ENCODE measurements at places on chromosomes 1 and 21.
A peak's percentile ranks its signal among the peaks of the same experiment; 100 is the strongest.

DNA sequence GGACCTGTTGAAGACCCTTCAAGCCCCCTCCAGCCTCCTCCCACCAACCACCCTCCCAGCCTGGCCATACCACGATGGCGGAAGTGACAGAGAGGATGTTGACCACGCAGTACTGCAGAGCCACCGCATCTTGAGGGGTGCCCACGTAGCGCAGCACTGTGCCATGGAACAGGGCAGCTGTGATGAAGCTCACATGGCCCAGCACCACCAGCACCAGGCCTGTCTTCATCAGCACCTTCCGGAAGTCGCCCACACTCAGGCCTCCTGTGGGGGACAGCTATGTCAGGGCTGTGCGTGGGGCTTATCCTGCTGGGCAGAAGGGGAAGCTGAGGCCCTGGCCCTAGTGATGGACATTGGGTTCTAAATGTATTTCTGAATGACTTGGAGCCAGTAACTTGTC is 3.1 kb downstream of the TMEM54 start:
- DNase-seq = no peak

DNA sequence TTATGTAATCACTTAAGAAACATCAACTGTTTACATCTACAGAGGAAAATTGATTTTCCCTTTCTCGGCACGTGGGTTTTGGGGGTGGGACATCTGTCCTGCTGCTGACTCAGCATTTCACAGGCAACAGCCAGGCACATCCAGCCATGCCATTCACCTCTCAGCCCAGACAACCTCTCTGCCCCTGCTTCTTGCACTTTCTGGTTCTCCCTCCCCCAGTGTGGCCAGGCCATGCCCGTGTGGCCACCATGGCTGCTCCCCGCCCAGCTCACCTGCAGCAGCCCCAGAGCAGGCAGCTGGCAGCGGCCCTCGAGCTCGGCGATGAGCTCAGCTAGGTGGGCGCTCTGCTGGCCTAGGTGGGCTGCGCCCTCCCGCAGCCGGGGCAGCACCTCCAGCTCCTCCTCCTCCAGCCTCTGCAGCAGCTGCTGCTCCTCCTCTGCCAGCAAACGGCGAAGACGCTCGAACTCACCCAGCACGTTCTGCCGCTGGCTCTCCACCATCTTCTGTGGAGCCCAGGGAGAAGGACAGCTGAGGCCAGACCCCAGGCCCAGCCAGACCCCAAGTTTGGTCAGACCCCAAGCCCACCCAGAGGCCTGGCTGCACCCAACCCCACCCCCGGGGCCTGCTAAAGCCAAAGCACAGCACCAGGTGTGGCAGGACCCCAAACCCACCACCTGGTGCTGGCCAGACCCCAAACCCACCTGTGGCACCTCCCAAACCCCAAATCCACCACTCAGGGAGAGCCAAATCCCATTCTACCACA is 5.8 kb downstream of the TRIM11 start:
- DNase-seq = no peak

- no peak for DNase-seq
Measured at GRCh38 chr1:89351597-89352311, 12.1 kb upstream of the GBP6 start.

DNA sequence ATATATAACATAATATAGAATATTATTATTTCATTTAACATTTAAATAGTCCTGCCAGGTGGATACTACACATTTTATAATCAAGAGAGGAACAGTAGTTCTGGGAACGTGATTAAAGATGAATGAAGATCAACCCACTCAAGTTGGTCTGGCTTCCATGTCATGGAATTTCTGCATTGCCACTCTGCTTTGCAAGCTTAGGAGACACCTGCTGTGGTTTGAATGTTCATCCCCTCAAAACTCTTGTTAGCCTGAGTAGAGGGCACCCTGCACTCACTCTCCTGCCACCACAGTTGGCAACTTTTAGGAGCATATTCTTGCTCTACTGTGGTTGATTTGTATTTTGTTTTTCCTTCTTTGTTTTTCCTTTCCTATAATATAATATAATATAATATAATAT is 153.2 kb downstream of the GLUL start:
- DNase-seq = no peak

GRCh38 chr1:166952002-166952746 is 23.2 kb downstream of the ILDR2 start:
- DNase-seq = no peak

GRCh38 chr1:98921817-98922216 is 82.8 kb downstream of the PLPPR5 start:
- DNase-seq = no peak

DNA sequence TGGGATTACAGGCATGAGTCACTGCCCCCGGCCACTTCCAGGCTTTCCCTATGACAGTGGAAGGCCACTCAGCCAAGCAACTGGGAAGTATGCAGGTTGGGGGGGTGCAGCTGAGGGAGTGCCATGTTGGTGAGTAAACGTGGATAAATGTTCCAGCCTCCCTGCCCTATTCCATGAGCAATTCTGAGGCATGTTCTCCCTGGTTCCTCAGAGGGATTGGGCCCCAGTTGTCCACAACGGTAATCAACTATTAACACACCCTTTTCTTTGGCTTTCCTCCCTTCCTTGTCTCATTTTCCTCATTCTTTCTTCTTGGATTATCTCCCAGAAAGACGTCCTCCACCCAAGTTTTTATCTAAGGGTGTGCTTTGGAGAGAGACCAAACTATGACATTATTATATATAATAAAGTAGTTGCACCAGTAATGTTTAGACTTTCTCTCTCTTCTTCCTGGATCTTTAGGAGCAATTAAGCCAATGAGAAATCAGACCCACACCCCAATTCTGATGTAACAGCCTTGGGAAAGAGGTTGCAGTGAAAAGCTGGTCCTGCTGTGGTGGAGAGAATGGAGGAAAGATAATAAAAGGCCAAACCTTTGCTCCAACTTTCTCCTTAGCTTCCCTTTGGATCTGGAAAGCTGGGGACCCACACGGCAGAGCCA is 6.8 kb upstream of the SLAMF9 start:
- DNase-seq = no peak

DNA sequence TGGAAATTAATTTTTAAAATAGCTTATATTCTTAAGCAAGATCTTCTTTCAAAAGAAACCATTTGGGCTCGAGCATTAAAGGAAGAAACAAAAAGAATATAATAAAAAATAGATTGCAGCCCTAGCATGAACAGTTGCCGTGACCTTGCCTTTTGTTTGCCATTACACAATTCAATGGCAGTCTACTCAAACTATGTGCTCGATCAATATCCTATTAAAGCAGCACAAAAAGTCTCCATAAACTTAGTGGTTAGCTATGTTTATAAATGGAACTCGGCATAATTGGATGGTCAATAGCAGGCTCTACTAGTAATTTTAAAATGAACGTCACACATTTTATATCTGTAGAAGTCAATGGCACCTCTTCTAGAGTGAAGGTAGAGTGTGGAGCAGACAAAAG is 256.5 kb downstream of the NFIA start:
- DNase-seq = no peak

DNA sequence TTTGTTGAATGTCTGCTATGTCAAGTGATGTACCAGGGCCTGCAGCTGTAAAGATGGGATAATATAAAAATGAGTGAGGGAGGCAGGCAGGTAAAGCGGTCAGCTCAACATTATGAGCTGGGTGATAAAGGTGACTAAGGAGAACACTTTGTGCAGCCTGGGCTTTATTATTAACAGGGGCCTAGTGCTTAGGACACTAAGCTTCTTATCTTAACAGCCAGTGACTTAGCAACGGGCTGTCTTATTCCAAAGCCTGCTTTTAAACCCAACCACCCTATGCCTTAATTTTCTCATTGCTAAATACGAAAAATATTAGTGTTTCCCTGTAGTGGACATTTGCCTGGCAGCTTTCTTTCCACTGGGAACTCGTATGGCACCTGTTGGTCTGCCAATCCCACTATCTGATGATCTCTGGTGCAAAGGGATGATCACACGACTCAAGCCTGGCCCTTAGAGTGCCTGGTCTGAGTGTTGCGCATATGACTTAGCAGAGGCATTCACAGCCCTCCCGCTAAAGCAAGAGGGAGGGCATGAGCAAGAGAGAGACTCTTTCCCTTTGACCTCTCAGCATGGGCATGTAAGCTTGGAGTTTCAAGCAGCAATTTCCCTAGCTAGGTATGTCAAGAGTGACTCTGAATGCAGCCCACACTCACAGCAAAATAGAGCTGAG is 98.6 kb upstream of the PAPPA2 start:
- no peak for DNase-seq

DNA sequence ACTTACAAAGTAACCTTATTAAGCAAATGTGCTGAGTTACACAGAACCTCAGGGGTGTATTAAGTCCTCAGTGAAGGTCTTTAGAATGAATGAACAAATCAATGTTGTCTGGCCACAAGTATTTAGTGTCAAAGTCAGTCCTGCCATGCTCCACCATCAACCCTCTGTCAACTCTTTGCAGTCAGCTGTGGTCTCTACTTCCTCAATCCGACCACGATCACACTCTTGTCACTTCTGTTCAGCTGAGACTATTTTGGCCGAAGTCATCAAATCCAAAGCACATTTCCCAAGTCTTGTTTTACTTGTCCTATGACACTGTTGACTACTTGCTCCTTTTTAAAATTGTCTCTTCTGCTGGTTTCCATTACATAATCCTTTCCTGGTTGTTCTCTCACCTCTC is 173.5 kb downstream of the ST6GALNAC5 start:
- no peak for DNase-seq

- no peak for DNase-seq
Measured at GRCh38 chr21:27511233-27511632, 544.3 kb upstream of the ADAMTS5 start.

DNA sequence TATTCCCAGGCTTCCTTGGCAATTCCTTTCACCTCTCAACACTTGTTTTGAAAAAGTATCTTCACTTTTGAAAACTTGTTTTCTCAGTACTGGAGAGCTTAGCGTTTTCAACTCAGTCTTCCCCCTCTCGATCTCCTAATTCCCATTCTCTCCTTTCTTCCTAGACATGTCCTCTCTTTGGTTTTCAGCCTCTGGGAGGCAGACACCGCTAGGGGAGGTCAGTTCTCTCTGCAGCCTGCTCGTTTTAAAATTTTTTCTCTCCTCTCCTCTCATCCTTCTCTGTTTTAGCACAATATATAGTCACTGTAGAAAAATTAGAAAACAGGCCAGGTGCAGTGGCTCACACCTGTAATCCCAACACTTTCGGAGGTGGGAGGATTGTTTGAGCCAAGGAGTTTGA is 12.6 kb upstream of the RHEX start:
- no peak for DNase-seq

DNA sequence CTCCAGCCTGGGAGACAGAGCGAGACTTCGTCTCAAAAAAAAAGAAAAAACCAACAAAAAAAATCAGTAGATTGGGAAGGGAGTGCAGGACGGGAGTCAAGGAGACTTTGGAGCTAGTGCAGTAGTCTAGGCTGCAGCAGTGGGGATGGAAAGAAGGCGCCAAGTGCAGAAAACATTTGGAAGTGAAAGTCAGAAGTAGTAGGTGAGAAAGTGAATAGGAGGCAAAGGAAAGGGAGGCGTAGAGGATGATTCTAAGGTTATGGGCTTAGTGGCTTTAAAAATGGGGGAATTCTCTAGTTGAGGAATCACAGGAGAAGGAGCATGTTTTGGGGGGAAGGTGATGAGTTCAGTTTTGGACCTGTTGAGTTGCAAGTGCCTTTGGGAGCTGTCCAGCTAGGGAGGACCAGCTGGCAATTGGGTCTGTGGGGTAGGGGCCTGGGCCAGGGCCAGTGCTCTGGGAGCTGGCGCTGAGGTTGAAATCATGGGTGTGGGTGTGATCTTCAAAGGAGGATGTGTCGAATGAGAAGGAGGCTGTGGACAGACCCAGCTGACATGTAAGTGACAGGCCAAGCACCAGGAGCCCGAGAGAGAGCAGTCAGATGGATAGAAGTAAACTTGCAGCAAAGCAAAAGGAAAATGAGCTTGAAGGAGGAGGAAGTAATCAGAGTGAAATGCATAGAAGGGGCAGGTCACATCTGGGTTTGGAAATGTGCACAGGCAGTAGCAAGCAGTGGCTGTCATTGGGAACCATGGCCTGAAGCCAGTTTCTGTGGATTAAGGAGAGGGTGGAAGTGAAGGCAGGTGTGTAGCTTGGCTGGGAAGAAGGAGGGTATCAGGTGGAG is 15.8 kb downstream of the TMCC2 start:
- DNase-seq = no peak

DNA sequence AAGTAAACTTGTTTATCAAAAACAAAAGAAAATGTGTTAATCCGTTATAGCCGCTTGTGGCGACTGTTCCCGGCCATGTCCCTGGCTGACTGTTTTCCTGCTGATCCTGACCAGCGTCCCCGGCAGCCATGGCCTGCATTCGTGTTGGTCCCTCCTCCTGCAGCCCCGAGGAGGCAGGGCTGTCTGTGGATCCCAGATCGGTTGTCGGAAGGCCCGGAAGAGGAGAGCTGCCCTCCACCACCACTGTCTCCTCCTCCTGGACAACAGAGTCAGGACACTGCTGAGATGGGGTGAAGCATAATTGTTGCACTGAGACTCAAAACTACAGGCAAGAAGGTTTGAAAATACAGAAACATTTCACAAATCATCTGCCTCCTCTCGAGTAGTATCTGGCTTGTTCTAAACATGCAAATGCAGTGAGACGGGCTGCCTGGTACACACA is 3.6 kb upstream of the MXRA8 start:
- DNase-seq = no peak

- peak; percentile 64 for DNase-seq
Measured at GRCh38 chr1:32200226-32201010, at the start of gene CCDC28B. Gene CCDC28B (plus strand): TSS chr1:32200595. CDS start chr1:32201936, 1,341 bp downstream.

- DNase-seq = no peak
Measured at GRCh38 chr1:229786974-229787610, 161.0 kb downstream of the URB2 start.

DNA sequence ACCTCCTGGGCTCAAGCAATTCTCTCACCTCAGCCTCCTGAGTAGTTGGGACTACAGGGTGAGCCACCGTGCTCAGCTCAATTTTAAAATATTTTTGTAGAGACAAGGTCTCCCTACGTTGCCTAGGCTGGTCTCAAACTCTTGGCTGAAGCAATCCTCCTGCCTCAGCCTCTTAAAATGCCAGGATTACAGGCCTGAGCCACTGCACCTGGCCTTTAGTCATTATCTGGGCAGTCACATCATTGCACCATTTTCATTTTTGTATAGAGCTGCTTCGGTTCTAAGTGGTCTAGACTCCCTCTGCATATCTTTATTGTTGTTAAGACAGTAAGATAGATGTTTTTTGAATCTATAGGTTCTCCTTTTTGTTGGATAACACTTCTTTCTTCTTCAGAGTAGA is 39.9 kb downstream of the ATF3 start:
- no peak for DNase-seq

- DNase-seq = no peak
Measured at GRCh38 chr1:17276568-17276967, 27.7 kb downstream of the PADI3 start.

GRCh38 chr1:160189649-160190625 is at the start of gene CASQ1:
Gene CASQ1 (plus strand): TSS chr1:160190575. CDS start chr1:160190752, 177 bp downstream.
- DNase-seq = no peak

DNA sequence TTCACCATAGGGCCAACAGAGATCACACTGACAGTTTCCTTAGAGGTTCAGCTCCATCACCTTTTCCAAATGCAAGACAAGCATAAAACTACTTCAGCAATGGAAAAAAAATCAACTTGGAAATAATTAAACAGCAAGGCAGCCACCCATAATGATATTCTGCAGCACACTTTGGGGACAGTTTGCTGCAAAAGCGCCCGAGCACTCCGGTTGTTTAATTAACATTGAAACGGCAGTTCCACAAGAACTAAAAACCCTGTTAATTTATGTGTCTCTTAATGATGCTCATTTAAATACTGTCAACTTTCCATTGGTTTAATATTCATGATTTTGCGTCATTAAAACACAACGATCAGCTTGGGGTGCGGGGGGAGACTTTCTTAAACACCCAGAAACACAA is 153.2 kb downstream of the ELAVL4 start:
- no peak for DNase-seq

- no peak for DNase-seq
Measured at GRCh38 chr1:239240736-239241135, 145.6 kb upstream of the CHRM3 start.

- DNase-seq = no peak
Measured at GRCh38 chr1:157781048-157781447, 4.1 kb upstream of the FCRL2 start.

All from naive thymus-derived CD8-positive, alpha-beta T cell (primary cell).